Cerebellum (tissue), 4 donors: ENCODE measurements at places on chromosomes 3 and 15.

GRCh38 chr3:157436583-157437291 is at the start of gene PTX3:
Gene PTX3 (plus strand): TSS chr3:157436850. CDS start chr3:157436934, 84 bp downstream.
- peak; percentile 35 for DNase-seq

- DNase-seq = no peak
These were observed 16.9 kb downstream of the DUSP7 start for GRCh38 chr3:52039426-52039825.

DNA sequence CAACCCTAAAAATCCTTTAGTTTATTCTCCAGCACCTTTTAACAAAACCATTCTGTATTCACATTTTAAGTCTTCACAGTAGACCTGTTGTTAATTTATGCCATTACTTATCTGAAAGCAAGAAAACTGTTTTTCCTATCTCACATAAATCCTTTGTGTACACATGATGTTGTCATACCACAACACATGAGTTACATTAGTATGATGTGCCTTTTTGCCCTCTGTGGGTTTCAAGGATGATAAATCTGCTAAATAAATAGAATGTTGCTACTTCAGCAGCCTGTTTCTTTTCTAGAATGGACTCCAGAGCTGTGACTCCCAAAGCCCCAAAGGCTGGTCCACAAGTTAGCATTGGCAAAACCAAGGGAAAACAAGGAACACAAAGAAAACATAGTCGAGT is 151.6 kb downstream of the SERPINI1 start:
- DNase-seq = no peak

DNA sequence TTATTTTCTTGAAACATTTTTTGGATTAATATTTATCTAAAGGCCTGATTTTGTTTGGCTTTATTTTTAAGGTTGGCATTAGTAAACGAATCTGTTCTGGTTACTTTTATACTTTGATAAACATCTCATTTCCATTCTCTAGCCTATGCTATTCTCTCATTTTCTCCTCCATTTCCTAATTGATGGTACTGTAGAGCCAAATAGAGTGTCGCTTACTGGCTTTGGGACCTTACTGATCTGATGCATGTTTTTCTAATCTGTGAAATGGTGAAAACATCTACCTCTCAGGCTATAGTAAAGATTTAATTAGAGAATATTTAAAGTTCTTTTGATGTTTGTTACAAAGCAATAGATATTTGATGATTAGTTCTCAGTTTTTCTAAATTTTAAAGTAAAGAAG is 1.6 kb downstream of the LNP1 start:
- DNase-seq = no peak

DNA sequence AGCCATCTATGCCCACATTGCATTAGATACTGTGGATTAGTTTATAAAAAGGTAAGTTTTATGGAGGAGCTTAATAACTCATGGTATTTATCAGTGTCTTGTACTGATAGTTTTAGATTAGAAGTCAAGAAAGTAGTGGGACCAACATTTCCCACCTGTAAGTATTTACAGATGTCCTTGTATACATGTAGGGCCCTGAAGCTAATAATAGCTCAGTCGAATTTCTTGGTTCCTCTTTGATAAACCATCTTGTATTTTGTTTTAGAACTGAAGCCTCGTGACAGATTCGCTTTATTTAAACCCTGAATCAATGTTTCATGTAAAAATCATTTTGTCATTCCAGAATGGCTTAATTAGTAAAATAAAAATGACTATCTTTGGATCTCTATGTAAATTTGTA is 73.4 kb downstream of the CRYBG3 start:
- no peak for DNase-seq

DNA sequence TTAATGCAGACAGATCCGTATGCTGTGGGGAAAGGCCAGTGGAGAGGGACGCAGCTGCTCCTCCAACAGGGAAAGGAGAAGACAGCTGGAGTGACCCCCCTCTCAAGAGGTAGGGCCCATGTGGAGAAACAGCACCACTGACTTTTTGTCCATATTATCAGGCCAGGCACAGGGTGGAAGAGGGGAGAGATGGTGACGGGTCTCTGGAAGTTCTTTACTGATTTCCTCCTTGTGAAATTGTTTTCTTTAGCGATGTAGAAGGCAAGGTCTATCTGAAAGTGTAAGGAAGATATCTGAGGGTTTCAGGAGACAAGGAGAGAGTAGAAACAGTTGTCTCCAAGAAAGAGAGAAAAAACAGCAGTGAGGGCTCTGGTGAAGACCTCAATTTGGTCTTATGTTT is 338.8 kb downstream of the VPS13C start:
- DNase-seq = no peak

GRCh38 chr3:35946854-35947515 is 307.7 kb downstream of the ARPP21 start:
- DNase-seq = peak; percentile 45

DNA sequence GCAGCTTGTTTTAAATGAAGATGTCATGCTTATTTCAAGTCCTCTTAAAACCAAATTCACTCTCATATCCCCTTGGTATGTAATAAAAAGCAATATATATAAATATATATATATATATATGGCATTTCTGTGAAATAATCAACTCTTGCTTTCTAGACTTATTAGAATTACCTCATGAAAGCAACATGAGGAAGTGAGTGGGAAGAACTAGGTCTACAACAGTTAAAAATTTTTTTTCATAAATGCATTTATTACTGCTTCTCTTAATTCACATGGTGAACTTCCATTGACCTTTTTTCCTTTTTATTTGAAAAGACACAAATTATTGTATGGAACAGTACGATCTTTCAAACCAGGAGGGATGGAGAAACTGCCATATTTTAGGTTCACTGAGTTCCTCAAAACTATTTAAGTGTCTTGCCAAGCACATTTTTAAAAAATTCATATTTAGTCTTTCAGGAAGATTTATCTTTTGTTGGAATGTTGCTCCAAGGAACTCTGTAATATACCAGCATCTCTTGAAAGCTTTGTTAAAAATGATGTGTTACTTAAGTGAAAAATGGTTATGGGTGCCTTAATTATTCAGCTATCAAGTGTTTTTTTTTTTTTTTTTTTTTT is 185.2 kb downstream of the GHSR start:
- no peak for DNase-seq

- no peak for DNase-seq
These were observed 4.4 kb downstream of the CMTM6 start for GRCh38 chr3:32498252-32498651.

GRCh38 chr3:186461141-186461540 is 83.0 kb downstream of the CRYGS start:
- DNase-seq = no peak

GRCh38 chr15:67523330-67523729 is 2.4 kb downstream of the C15orf61 start:
- DNase-seq = no peak

DNA sequence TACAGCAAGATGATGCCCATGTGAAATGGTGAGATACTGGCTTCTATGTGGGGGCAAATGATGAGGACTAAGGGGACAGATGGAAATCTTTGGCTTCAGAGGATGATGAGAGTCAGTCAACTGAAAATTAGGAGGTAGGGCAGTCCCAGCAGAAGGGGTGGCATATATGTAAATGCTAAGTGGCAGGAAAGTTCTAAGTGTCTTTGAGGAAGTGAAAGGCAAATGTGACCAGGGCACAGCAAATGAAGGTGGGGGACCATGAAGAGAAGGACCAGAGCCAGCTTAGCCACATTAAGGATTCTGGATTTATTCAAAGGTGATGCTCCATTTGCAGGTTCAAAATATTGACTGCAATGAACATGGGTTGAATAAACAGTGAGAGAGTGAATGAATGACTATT is 29.2 kb upstream of the LIMD1 start:
- no peak for DNase-seq

GRCh38 chr3:59845386-59845785 is 795.6 kb upstream of the CFAP20DC start:
- no peak for DNase-seq

- DNase-seq = no peak
These were observed 36.3 kb upstream of the PSMD6 start for GRCh38 chr3:64059484-64060175.

DNA sequence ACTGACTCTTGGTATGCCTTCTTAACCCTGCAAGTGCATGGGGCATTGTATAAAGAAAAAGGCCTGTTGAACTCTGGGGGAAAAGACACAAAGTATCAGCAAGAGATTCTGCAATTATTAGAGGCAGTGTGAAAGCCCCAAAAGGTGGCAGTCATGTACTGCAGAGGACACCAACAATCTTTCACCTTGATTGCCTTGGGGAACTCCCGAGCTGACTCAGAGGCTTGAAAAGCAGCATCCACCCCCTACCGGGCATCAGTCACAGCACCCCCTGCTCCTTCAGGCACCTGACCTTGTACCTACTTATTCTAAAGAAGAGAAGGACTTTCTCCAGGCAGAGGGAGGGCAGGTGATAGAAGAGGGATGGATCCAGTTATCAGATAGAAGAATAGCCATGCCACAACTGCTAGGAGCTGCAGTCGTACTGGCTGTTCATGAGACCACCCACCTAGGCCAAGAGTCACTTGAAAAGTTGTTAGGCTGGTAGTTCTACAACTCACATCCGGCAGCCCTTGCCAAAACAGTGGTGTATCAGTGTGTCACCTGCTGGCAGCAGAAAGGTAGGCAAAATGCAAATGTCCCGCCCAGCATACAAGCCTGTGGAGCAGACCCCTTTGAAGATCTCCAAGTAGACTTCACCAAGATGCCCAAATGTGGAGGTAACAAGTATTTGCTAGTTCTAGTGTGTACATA is 241.6 kb upstream of the CNTN6 start:
- DNase-seq = peak; percentile 19

DNA sequence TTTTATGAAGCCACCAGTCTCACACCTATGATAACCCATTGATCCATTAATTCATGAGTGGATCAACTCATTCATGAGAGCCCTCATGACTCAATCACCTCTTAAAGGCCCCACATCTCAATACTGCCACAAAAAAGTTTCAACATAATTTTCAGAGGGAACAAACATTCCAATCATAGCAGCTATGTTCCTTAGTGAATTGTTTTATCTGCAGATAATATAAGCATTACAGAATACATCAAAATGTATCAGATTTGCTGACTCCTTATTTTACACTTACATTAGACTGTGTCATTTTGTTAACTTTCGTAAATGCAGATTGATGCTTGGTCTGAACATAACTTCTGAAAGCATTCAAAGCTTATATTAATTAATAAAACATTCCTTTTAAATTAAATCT is 155.3 kb upstream of the MBNL1 start:
- DNase-seq = no peak

- no peak for DNase-seq
These were observed 135.8 kb upstream of the RORA start for GRCh38 chr15:61364871-61365270.

- DNase-seq = peak; percentile 78
These were observed 118.8 kb downstream of the ANP32A start for GRCh38 chr15:68701886-68702285.

- DNase-seq = no peak
These were observed 418.5 kb downstream of the NSUN3 start for GRCh38 chr3:94481226-94481898.

GRCh38 chr15:67035886-67036285 is 29.5 kb upstream of the SMAD3 start:
- DNase-seq = no peak

DNA sequence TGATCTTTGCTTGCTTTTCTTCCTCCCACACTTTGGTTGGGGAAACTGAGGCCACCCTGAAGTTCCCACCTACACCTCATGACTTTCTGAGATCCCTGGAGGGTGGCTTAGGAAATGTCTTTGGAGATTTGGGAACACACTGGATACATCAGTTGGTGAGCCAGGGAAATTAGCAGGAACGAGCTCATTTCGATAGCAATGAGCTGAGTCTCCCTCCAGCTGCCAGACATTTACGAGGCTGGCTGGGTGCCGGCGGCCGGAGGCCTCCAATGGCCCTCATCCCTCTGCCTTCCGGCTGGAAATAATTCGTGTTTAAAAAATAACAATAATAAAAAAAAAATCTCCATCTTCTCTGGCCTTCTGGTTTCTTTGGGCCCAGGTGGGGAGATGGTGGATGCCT is 38.8 kb downstream of the SMAD6 start:
- DNase-seq = no peak

DNA sequence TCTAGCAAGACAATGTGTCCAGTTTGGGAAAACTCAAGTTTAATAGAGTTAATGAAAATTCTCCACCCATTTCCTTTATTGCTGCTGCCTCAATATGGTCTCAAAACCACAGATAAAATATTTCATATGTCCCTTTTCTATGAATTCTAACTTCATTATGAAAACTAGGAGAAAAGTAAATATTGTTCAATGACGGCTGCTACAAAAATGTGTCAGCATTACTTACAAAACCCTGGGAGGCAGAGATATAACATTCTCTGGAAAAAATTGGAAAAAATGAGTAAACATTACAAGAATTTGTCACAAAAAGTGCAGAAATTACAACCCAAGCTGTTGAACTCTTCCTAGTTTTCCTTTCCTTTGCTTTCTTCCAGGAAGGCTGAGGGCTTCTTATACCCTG is 22.2 kb upstream of the FBN1 start:
- no peak for DNase-seq

DNA sequence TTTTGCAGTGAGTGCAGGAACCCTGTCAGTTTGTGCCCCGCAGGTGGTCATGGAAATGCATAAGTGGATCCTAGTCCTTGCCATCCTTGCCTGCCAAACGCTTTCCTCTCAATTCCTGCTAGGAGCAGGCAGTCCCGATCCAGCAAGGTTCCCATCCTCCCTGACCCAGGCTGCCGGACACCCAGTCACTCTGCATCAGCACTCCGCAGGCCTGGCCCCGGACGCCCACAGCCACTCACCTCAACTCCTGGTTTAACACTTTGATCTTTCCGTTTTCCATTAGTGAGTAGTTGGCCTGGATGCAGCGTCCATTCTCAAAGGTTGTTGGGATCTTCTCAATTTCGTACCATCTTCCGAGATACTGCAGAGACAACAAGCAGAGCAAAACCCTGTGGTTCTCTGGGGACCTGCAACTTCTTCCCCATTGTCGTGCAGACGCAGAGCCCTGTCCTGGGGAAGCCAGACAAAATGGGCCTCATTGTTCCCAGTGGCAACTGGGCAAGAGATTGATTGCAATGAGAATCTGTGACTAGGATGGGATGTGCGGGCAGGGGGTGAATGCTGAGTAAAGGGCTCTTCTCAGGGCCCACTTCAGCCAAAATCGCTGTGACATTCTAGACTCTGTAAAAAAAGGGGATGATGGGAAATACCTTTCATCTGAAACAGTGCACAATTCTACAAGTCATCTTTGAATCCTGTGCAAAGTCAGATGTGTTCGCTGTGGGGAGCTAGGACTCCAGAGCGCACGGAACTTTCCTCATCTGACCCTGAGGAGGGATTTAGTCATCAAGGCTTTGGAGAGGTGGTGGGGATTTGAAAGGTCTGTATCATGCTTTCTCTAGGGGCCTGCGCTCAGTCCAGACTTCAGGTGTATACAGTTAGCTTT is 9.9 kb downstream of the APOD start:
- DNase-seq = no peak

DNA sequence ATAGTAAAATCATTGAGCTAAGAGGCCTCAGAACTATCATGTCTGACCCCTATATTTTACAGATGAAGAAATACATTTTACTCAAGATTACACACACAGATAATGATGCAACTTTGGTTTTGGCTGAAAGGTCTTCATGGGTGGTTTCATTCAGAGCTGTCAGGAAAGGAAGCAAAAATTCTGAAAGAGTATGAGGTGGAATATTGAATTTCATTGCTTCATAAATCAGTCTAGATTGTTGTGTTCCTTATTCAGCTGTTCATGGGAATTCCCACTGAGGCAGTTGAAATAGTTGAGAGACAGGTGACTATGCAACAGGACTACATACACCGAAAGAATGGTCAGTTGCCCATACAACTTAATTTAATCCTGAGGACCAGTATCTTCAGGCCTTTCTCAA is 39.4 kb downstream of the CD200 start:
- no peak for DNase-seq
